ENCODE measurements at places on chromosomes 11 and 22.
A peak's percentile ranks its signal among the peaks of the same experiment; 100 is the strongest.

DNA sequence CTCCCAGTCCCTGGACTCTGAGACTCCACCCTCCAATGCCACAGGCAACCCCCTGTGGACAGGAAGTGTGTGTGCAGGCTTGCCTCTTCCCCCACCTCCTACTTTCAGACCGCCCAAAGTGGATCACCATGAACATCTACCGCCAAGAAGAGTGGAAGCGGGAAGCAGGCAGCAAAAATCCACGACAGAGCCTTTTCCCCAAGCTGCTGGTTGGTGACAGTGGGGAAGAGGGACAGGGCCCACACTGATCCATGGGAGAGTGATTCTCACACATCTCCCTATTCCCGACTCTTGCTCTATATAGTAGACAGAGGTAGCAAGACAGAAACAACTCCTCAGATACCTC is 53.4 kb upstream of the SPATA19 start:
- no peak for DNase-seq

GRCh38 chr11:89346601-89347000 is 144.6 kb downstream of the NOX4 start:
- DNase-seq: peak; percentile 76

DNA sequence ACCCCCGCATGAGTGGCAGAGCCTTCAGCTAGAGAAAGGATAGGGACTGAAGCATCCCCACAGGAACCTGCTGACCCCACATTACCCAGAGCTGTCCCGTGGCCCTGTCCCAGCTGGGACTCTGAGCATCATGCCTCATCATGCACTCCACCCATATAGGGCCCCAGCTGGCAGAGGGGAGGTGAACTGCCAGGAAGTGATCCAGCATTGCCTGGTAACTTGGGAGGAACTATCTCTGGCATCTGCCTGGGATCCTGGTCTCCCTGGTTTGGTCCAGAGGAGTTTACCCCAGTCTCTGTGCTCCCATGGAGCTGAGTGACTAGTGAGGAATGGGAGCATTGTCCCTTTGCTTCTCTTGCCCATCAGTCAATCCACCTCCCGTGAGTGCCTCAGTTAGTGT is 228.8 kb downstream of the GRIK4 start:
- DNase-seq: no peak

DNA sequence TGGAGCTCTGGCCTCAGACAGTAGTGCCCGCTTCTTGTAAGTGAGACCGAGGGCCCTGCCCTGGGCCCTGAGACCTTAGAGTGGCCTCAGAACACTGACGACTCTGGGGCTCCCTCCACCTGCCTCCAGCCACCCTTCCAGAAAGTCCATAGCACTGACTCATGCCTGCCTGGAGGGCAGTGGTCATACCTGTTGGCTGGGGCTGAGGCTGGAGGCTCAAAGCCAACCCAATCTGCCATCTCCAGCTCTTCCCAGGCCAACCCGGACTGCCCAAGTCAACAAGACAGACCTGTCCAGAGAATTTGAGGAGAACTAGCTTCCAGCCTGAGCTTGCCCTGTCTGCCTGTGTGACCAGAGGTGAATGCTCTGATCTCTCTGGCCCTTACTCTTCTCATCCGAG is 66.9 kb upstream of the TTLL12 start:
- DNase-seq: no peak

DNA sequence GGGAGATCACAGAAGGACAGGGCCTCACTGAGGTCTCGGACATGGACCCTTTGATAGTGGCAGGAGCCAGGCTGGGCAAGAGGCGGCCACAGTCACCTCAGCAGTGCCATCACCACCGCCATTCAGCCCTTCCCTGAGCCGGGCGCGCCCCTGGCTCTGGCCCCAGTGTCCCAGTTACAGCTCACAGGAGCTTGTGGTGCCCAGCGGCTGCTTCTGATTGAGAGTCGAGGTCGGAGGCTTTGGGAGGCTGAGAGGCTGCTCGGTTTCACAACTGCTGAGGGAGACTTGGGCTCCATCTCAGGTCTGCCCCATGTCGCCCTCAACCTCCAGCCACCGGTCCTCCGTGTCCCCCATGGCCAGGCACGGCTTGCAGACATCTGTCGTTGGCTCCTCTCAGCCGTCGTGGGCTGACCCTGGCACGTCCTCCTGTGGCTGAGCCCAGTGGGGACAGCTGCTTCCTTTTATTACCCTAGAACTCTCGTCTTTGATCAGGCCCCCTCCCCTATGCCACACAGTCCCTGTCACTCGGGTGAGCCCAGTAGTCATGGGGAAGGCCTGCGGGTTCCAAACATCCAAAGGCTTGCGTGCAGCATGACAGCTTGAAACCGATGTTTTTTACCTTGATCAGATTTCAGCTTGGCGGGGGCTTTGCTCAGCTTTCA is 28.4 kb upstream of the PPP6R3 start:
- no peak for DNase-seq

DNA sequence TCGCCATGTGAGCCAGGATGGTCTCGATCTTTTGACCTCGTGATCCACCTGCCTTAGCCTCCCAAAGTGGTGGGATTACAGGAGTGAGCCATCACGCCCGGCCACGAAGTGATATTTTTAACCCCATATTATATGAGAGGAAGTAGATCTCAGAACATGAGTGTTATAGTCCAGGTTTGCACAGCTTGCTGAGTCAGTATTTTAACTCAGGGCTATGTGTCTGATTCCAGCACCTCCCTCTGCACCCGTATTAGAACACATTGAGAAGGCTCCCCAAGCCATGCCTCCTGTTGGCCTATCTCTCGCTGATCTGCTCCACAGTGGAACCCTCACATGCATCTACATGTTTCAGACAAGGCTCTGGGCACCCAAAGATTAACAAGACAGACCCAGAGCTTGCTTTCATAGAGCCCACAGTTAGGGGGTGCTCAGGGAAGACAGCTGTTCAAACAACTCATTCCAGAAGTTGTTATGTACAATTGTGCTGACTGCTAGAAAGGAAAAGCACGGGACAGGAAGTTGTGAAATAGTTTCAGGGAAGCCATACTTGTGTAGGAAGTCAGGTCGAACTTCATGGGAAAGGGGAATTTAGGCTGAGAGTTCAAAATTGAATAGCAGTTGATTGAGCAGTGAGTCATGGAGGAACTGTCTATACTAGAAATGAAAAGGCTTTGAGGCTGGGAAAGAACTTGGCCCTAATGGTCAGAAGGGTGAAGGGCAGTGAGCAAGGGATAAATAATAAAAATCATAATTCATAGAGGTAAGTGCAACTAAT is 49.3 kb upstream of the CLPB start:
- peak; percentile 71 for DNase-seq

All from amniotic epithelial cell (primary cell).